Mesenteric fat pad (tissue), 1 donor: ENCODE measurements at places on chromosomes 6 and 20. TPM values are rescaled to one million over a fixed set of nuclear protein-coding genes. Genes with fewer than 3 reads are reported as not detected.
A peak's percentile ranks its signal among the peaks of the same experiment; 100 is the strongest.

DNA sequence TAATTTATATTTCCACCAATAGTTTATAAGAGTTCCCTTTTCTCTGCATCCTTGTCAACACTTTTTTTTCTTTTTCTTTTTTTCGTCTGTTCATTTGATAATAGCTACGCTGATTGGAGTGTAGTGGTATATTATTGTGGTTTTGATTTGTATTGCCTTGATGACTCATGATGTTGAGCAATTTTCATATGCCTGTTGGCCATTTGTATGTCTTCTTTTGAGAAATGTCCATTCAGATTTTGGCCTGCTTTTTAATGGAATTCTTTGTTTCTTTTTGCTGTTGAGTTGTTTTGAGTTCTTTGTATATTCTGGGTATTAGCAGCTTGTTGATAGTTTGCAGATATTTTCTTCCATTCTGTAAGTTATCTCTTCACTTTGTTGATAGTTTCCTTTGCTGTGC lies 773.4 kb downstream of the KIF16B start:
- no peak for DNase-seq

DNA sequence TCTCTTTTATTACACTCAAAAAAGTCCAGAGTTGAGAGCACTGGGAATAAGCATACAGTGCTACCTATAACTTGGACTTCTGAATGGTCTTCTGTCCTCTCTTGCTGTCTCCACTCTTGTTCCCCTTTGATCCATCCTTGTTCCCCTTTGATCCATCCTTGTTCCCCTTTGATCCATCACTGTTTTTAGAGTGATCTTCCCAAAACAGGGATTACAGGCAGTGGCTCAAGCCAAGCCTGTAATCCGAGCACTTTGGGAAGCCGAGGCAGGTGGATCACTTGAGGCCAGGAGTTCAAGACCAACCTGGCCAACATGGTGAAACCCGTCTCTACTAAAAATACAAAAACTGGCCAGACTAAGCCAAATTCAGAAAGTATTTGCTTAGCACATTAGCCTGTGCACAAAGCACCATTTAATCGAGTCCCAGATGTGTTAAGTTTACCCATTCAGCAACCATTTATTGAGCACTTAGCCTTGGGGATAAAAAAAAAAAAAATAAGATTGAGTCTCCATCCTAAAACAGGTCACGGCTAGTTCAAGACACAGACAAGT lies 65.0 kb upstream of the NHSL1 start:
- DNase-seq, result no peak

DNA sequence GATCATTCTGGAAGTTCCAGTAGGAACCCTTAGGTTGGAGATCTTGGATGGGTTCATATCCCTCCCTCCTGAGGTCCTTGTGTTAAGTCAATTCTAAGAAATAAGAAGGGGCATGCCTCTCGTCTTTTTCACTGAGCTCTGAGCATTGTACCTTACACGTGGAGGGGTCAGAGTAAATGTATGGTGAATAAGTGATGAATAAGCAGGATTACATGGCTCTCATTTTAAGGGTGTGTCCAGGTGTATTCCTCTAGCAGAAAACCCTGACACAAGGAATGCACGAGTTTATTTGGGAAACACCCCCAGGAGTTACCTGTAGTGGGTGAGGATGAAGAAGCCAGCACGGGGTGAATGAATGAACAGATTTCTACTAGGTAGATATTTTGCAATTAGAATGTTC lies 400.2 kb downstream of the KIF16B start:
- DNase-seq, result no peak

DNA sequence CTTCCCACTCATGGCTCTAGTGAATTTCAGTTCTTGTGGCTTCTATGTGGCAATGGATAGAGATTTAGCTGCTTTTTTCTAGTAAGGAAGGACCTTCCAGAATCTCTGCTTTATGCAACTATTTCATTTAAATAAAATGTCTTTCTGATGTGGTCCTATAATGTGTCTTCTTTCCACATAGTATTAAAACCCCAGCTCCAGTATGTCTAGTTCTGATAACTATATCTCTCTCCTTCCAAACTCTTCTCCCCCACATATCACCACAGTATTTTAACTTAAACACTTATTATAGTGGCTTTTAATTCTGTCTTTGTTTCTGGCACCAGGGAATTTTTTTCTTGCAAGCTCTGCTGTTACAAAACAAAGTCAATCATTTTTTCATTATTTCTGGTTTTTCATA lies 40.6 kb upstream of the SUMO4 start:
- DNase-seq, result no peak

GRCh38 chr6:137655291-137655690 lies 161.1 kb upstream of the OLIG3 start:
- DNase-seq, result no peak

- DNase-seq, result no peak
Observed at GRCh38 chr6:133891149-133891926, 2.4 kb downstream of the TCF21 start.

GRCh38 chr6:129402244-129402643 lies 307.7 kb downstream of the ARHGAP18 start:
- DNase-seq, result no peak

GRCh38 chr6:103504501-103505154 lies 1355.1 kb downstream of the HACE1 start:
- no peak for DNase-seq

DNA sequence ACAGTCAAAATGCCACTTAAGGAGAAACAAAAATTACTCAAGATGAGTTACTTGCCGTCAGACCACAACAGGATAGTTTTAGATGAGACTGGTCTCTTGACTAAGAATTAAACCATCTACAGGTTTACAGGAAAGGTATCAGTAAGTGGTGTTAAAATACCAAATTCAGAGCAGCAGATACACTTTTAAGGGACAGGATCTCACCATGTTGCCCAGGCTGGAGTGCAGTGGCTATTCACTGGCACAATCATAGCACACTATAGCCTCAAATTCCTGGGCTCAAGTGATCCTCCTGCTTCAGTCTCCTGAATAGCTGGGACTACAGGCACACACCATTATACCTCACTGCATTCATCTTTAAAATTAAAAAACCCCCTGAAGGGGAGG lies 4.7 kb downstream of the MCCD1 start:
- no peak for DNase-seq

- DNase-seq, result no peak
Observed at GRCh38 chr20:17885544-17885943, 83.0 kb downstream of the SNX5 start.

DNA sequence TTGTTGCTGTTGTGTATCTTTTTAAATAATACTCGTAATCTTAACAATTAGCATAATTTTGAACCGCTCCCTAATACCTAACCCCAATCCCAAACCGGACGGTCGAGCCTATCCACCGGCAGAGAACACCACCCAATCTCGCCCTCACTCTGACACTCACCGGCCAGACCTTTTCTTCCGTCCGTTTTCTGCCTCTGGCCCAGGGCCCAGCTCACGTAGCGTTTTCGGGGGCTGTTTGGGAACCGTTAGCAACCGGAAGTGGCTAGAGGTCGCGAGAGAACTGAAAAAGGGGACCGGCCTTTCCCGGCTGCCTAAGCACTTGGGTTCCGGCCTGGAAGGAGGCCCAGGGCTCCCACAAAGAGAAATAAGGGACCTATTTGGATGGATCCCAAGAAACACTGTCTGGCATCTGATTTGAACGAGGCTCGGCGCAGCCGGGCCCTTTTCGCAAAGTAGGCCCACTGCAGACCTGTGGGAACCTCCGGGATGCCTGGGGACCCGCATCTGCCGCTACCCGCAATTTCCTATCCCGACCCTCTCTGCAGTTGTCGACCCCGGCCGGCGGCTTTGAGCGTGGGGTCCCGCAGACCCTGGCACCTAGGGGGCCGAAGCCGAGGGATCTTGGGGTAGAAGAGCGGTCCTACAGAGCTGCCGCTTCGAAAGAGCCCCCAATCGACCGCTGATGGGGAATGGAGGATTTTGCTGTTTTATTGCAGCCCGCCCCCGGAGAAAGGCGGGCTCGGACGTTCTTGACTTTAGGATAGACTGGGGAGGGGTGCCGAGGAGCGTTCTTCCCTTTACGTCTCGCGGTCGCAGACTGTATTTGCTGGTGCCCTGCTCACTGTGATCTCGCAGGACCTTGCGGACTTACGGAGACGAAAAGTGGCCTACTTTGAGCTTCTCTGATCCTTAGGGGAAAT lies 4.8 kb upstream of the ZKSCAN8 start:
- peak; percentile 96 for DNase-seq

- DNase-seq, result no peak
Observed at GRCh38 chr20:13099676-13100075, 90.9 kb downstream of the SPTLC3 start.

DNA sequence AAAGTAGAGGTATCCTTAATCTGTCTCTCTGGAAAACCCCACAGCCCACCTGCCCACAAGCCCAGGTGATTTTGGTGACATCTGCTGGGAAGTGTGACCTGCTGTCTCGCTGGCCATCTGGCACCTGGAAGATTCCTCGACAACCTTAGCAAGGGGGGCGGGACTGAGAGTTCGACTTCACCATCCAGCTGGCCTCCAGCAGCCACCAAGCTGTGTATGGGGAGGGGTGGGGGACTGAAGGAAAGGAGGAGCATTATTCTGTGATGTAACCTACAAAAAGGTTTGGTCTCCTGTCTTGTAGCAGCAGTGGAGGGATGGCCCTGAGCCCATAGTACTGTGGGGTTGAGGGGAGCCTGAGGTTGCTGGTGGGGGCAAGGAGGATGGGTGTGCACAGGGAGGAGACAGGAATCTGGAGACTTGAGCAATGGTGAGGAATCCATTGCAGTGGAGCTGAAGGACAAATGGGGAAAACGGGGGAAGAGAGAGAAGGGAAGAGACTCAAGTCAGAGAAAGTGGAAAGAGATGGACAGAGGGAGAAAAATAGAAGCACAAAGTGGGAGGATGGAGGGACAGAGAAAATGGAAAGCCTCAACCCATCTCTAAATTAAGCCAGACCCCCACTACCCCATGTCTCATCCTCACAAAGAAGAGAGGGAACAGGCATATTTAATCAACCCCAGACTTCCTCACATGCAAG lies 4.0 kb downstream of the LY6G6F start:
- DNase-seq, result no peak

GRCh38 chr6:110654096-110654820 lies 161.0 kb downstream of the CDK19 start:
- DNase-seq, result no peak

DNA sequence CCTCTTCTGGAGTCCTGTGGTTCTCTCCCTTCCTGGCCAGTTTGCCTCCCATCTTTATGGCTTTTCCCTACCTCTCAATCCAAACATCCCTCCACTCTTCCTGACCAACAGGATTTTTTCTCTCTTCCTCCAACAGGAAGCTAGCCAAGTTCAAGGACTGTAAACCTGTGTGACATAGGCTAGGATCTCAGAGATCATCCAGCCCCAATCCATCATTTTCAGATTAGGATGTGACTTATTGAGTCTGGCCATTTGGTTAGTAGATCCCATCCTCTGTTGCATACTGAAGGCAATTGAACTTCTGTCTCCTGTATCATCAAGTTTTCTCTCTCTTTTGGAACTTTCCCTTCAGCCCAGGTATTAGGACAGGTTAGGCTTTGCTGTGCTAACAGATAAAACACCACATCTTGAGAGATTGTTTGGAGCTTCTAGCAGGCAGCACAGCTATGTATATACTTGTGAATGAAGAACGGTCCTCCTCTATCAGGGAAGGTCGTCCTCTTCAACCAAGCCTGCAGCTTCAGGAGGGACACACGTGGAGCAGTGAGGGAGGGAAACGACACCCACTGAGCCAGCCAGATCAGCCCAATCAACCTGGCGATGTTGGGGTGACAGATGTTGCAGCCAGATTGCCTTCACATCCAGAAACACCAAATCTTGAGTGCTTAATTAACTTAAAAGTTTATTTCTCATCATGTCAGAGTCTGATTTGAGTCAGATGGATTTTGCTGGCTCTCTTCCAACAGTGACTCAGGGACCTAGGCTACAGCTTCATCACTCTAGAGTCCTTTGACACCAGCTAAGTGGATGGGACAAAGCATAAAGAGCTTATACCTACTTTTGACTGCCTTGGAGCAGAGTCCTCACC lies 106.8 kb downstream of the GJA10 start:
- DNase-seq, result no peak

DNA sequence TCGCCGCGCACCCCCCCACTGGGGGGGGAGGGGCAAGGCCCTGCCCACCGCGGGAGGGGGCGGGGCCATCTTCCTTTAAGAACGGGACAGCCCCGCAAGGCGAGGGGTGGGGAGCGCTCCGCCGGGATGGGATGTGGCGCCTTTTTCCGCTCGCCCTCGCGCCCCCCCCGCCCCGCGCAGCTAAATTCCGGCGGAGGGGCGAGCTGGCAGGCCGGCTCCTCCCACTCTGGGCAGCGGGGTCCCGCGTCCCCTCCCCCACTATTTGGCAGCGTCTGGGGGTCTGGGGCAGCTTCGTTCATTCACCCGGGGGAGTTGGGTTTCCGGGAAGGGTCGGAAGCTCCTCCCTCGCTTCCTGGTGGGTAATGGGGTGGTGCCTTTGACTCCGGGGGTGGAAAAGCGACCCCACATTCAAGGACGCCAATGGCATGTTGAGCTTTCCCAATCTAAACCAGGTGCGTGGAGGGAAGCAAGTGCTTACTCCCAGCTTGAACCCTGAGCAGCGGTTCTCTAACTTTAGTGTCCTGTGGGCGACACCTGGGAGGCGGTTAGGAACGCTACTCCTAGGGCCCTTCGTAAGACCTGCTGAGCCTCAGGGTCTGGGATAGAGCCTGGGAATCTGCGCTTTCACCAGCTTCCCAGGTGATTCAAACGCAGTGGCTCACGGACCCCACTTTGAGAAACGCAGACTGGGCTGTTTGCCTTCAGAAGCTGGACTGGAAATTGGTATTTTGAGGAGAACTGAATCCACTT lies 927 bp downstream of the ASXL1 start:
- DNase-seq, result peak; percentile 91

The FLOT1 gene
- total RNA-seq, result 190 TPM

The DZANK1 gene
- 1.3 TPM for total RNA-seq

The CSE1L gene
- 41.6 TPM for total RNA-seq

The NKAIN2 gene
- 0.42 TPM for total RNA-seq

The ZNF831 gene
- total RNA-seq, result 0.32 TPM

The CDH4 gene
- total RNA-seq, result not detected

The THBD gene
- 49.6 TPM for total RNA-seq

The EDEM2 gene
- total RNA-seq, result 58.6 TPM

The RUNX2 gene
- 1.6 TPM for total RNA-seq
